B cell (primary cell): ENCODE measurements at places on chromosomes 13 and 19.

DNA sequence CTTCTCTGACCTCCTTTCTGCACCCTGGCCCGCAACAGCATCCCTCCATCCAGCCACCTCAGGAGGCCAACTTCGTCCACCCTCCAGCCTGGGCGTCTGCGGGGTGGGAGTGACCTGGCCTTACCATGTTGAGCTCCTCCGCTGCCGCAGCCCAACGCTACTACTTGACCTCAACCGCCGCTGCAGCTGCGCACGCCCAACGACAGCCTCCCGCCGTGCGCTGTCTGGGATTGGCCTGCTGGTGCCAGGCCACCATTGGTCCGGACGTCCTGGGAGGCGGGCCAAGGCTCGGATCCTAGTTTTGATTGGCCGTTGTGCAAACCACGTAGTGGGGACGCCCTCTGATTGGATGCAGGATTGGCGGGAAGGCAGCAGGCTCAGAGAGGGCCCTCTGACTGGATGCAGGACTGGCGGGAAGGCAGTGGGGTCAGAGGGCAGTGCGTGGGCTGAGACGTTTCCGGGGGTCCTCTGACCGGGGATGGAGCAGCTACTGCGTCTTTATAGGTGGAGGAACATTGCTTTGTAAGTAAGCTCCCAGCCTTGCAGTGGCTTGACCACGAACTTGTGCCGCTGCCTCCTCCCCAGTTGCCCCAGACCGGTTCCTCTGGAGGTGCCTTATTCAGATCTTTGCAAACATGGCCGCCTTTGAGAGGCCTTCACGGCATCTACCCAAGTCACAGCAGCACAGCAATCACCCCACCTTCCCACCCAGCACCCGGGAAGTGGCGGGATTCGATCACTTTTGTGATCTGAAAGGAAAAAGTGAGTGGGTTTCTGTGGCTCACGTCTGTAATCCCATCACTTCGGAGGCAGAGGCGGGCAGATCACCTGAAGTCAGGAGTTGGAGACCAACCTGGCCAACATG is at the start of gene TUBA3C:
TUBA3C (minus strand) TSS at position 204 of the 865 bp plus-strand sequence; CDS start at position 127, 77 bp downstream.
- no peak for DNase-seq

DNA sequence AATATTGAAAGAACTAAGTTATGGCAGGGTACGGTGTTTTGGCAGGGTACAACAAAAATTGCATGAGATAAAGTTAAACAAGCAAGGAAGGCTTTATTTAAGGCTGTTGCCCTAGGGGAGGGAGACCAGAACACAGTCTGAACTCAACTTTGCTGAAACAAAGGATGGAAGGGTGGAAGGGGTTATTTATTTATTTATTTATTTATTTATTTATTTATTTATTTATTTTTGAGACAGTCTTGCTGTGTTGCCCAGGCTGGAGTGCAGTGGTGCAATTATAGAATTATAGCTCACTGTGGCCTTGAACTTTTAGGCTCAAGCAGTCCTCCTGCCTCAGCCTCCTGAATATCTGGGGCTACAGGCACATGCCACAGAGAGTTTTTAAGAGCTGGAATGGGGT is 75.9 kb downstream of the HS6ST3 start:
- DNase-seq: no peak

DNA sequence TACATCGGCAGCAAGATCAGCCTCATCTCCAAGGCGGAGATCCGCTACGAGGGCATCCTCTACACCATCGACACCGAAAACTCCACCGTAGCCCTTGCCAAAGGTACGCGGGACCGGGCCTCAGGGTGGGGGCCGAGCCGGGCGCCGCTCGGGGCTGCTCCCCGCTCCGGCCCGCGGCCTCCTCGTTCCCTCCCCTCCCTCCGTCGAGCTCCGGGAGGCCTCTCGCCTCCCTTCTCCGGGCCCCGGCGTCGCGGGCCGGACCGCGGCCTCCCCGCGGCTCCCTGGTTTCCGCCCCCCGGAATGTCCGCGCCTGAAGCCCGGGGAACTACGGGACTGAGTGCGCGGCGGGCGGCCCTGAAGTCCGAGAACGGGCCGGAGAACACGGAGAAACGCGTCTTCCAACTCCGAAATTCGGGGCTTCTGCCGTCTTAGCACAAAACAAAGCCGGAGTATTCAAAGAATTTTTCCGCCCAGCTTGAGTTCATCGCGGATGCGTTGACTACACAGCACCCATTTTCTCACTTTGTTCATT is 423 bp downstream of the LSM14A start:
- no peak for DNase-seq

- DNase-seq: peak; percentile 14
Observed at GRCh38 chr13:100129605-100130004, 40.7 kb downstream of the PCCA start.

GRCh38 chr13:30845297-30846214 is 60.5 kb upstream of the MEDAG start:
- DNase-seq: no peak

DNA sequence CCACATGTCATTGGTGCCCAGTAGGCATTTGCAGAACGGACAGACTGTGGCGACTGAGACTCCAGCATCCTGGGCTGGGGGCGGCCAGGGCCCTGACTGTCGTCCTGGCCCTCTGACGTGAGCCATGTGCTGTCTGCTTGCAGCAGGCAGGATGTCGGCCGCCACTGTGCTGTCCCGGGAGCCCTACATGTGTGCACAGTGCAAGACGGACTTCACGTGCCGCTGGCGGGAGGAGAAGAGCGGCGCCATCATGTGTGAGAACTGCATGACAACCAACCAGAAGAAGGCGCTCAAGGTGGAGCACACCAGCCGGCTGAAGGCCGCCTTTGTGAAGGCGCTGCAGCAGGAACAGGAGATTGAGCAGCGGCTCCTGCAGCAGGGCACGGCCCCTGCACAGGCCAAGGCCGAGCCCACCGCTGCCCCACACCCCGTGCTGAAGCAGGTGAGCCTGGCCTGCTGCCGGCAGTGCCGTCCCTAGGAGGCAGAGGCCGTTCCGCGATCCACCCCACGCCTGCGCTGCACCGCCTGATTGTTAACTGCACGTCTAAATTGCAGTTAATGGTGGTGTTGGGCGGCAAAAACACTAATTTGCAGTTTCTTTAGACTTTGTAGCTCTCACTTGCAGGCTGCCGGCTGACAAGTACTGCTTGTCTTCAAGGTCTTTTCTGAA is 14.2 kb downstream of the TSSK6 start:
- DNase-seq: no peak

- no peak for DNase-seq
Observed at GRCh38 chr19:2603334-2603733, 99.2 kb downstream of the GNG7 start.

- DNase-seq: no peak
Observed at GRCh38 chr19:51457351-51458013, 772 bp downstream of the SIGLEC8 start.

GRCh38 chr19:7831452-7831851 is 1.4 kb downstream of the EVI5L start:
- DNase-seq: peak; percentile 24
